ENCODE measurements at places on chromosomes 4 and X.

DNA sequence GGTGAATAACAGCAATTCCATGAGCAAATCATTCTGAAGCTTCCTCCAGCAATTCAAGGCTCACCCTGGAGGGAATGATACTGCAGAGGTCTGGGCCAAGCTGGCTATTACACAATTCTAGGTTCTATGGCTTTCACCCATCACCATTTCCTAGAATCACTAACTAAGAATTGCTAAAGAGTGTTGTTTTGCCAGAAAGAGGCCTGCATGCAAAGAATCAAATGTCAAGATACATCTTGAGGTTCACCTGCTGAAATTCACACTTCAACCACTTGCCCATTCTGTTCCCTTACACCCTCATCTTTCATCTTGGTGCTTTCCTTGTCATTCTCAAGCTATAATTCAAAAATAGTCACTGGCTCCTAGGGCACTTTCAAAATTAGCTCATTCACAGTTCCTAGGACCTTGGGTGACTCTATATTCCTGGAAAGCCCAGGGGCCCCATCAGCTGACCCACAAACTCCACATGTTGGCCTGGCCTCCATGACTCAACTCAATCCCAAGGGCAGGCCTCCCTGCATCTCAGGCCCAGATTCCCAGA, 7.0 kb downstream of the APBB2 start:
- DNase-seq = no peak

DNA sequence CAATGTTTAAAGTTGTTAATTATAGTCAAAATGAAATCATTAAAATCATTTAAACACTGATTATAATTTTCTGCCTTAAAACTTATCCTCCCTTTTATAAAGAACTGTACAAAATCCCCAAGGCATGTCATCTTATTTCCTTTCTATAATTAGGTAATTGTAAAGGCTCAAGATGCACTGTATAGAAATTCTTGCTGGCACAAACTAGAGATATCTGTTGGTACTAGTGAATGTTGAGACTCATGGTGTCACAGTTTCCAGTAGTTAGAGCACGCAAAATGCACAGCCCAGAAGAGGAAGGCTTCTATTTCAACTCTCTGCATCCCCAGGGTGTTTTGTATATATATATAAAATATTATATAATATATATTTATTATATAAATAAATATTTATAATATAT, 22.7 kb upstream of the PLA2G12A start:
- no peak for DNase-seq

DNA sequence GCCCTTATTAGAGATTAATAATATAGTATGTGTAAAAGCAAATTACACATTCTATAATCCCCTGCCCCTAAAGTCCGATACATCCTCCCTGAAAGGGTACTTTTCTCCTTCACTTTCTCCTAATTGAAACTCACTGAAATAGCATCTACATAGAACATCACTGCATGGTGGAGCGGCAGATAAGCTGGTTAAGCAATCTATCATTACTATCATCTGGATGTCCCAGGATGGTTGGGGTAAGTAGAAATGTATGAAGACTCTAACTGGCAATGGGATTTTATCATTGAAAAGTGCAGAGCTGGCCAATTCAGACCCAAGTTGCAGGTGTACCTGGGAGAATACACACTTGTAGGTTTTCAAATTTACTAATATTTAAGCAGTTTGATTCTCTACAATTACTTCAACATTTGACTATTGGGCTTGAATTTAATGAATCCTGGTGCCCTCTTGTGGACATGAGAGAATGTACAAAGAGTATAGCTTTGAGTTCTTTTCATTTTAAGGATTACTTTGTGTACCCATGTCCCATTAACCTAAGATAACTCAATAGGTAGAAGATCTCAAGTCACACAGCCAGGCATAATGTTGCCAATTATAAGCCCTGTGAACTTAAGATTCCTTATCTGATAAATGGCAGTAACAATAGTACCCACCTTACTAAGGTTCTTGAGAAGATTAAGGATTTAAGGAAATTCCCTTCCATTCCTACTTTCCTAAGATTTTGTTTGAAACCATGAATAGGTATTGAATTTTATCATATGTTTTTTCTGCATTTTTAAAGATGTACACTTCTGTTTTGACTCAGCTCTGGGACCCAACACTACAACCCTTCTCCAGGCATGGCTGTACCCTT, 69.8 kb downstream of the SHROOM3 start:
- peak; percentile 29 for DNase-seq

- DNase-seq = no peak
Observed at GRCh38 chr4:13601048-13601447, 26.5 kb downstream of the BOD1L1 start.

GRCh38 chr4:112327965-112328733, 31.0 kb downstream of the ALPK1 start:
- DNase-seq = peak; percentile 27

DNA sequence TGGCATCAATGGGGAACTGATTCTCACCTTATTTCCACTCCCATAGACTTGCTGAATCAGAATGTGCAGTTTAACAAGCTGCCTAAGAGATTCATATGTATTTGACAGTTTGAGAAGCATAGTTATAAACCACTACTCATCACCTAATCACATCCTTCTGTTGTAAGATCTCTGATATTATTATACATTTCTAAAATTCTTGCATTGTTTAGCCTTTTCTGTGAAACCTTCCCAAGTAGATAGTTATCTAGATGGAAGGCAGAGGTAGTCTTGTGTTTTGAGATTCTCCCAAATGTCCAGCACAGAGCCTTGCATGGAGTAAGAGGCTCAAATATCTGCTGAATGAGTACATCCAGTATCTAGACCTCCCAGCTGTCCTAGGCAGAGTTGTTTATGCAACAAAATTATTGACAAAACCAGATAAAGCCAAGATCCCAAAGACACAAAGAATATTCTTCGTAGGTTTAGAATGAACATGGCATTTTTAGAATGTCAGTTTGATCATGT, 227.3 kb downstream of the KDR start:
- no peak for DNase-seq
